ENCODE measurements at places on chromosomes 7 and 10. TPM values are rescaled to one million over a fixed set of nuclear protein-coding genes. Genes with fewer than 3 reads are reported as not detected.

Gene GALNT17
- 3.3 TPM for total RNA-seq

Gene TNS3
- total RNA-seq, result 41.0 TPM

Gene PPP1R9A
- total RNA-seq, result 7.5 TPM

GRCh38 chr10:88507404-88507803 is 75.7 kb downstream of the RNLS start:
- H3K4me1 ChIP-seq, result no peaks in the 10 kb centered on the region
- no peaks in the 10 kb centered on the region for H3K36me3 ChIP-seq
- no peak overlapping the region for H3K27ac ChIP-seq
- no peak overlapping the region for H3K4me3 ChIP-seq
- no peaks in the 10 kb centered on the region for H3K27me3 ChIP-seq

DNA sequence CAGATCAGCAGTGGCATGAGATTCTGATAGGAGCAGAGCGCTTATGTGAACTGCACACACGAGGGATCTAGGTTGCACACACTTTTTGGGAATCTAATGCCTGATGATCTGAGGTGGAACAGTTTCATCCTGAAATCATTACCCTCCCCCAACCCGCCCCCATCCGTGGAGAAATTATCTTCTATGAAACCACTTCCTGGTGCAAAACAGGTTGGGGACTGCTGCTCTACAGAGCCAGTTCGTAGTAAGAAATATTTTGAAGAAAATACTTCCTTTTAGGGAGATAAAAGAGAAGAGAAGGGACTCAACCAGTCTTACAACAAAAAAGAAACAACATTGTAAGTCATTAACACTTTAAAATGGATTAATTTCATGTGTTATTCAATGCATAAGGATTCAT is 1308.2 kb downstream of the GATA3 start:
- no peaks in the 10 kb centered on the region for H3K4me1 ChIP-seq
- H3K36me3 ChIP-seq, result no peaks in the 10 kb centered on the region
- DNase-seq, result no peak
- H3K27ac ChIP-seq, result no peak overlapping the region

DNA sequence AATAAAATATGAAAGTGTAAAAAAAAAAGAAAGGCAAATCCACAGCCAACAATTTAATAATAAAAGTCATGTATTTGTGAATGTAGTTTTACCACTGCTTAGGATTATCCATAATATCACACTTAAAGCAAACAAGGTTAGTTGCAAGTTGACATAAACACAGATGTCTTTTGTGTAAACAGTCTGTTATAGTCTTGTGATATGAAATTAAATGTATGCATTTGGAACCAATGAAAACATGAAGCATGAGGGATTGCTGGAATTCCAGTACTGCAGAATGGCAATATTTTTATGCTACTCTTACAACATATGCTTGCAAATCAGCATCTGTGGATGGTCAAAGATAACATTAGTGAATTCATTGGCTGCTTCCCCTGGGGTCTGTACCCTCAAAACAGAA is 148.1 kb downstream of the DNAJB9 start:
- no peak overlapping the region for H3K27ac ChIP-seq
- H3K27me3 ChIP-seq, result no peaks in the 10 kb centered on the region

- no peak for DNase-seq
- H3K27ac ChIP-seq, result no peak overlapping the region
- no peaks in the 10 kb centered on the region for H3K36me3 ChIP-seq
Observed at GRCh38 chr10:18325889-18326531, 185.8 kb downstream of the CACNB2 start.

DNA sequence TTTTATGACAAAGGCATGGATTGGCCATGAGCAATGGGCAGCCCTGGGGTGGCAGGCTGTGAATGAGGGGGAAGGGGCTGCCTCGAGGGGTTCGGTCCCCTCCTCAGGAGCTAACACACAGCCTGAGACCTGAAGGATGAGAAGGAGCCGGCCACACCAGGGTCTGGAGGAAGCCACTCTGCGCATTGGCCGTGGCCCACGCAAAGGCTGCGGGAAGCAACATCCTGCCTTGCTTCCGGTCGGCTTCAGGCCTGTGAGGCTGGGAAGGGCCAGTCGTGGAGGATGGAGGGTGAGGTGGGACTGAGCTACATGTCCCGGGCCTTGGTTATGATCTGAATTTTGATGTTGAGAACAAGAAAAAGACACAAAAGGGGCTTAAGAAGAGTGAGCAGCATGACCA is 49.4 kb downstream of the RGS10 start:
- no peak overlapping the region for H3K4me3 ChIP-seq
- no peaks in the 10 kb centered on the region for H3K27me3 ChIP-seq
- H3K36me3 ChIP-seq, result no peaks in the 10 kb centered on the region
- no peaks in the 10 kb centered on the region for H3K4me1 ChIP-seq
